Activated T-cell treated with anti-CD3 and anti-CD28 coated beads, Interleukin-2, amount 50 U/mL, for 24 hours (primary cell): ENCODE measurements at places on chromosomes 5 and 9.

GRCh38 chr9:21681641-21682040 is 120.8 kb upstream of the MTAP start:
- no peak for DNase-seq

DNA sequence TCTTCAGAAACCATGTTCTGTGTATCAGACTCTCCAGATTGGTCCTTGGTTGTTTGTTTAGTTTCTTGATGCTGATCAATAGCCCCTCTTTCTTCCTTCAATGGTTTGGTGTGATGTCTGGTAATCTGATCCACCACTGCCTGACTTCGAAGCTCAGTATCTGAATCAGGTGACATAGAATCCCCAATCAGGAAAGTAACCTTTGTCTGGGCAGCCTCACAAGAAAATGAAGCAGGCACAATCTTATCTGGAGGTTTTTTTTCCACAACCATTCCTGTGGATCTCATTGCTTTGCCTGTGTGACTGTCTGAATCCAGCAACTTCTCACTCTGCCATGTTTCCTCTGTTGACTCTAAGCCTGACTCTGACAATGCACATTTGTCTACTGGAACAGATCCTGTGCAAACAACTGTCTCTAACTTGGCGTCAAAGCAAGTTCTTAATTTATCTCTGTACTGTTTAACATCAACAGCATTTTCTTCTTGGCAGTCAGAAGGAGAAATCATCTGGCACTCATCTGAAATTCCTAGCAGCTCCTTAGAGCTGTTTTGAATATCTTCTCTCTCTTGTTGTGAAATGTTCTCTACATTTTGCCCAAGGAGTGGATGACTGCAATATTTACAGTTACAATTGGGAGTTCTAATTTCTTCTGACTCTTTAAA is 37.1 kb upstream of the RAPGEF6 start:
- DNase-seq = no peak

GRCh38 chr9:93907551-93908199 is 47.5 kb downstream of the BARX1 start:
- no peak for DNase-seq

- DNase-seq = no peak
Observed at GRCh38 chr5:103693517-103693916, 130.9 kb upstream of the NUDT12 start.

- DNase-seq = no peak
Observed at GRCh38 chr5:143156086-143156485, 247.4 kb downstream of the NR3C1 start.

DNA sequence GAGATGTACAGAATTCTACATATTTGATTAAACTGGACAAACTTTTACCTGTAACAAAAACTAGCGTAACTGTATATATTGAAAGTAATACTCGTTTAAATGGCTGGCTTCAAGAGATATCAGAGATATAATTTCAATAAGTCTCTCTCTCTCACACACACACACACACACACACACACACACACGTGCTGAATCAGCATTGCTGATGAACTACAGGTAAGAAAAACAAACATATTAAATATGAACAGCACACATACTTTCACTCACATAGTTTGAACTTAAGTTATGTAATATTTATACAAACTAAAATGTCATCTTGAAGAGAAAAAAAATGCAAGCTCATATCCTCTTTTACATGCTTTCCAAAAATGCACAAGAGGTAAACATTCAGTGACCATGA is 145.4 kb downstream of the BNC2 start:
- no peak for DNase-seq

DNA sequence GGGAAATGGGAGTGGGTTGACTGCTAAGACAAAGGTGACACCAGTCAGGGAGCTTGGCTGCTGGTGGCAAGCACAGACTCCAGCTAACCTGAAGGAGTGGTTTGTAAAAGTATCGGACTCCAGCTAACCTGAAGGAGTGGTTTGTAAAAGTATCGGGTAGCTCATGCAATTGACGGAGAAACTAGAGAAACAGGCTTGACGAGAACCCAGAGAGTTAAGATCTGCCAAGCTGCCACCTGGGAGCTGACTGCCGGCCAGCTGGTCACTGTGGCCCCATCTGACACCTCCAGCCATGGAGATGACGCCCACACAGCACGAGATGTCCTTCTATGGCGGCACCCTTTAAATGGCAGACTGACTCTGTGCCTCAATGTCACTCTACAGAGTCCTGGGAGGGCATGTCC is 28.3 kb upstream of the CRB2 start:
- no peak for DNase-seq

GRCh38 chr9:7135735-7136134 is 378.0 kb downstream of the KDM4C start:
- DNase-seq = no peak

GRCh38 chr5:58383448-58383847 is 76.4 kb downstream of the PLK2 start:
- DNase-seq = no peak

DNA sequence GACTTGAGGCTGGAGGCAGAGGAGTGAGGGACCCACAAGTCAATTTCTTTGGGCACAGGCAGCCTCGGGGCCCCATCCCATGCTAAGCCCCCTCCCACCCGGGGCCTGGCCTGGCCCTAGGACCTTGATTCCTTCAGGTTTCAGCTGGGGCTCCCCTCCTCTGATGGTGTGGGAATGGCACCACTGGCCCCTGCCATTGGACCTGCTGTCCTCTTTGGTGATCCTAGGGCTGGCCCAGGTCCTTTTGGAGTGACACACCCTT is 10.5 kb downstream of the ERGIC1 start:
- DNase-seq = no peak
